Stimulated activated CD4-positive, alpha-beta T cell treated with anti-CD3 and anti-CD28 coated beads, Interleukin-1b, Interleukin-23, amount 100 ng/mL, for 1 hour (primary cell): ENCODE measurements at places on chromosomes 13 and 19.

GRCh38 chr19:48539503-48540096 is 12.4 kb upstream of the SULT2B1 start:
- no peak for DNase-seq

GRCh38 chr13:26895808-26896466 is 135.4 kb upstream of the GPR12 start:
- no peak for DNase-seq

- DNase-seq: no peak
Observed at GRCh38 chr19:44955505-44956439, 592 bp downstream of the CLPTM1 start.

GRCh38 chr13:73981595-73981994 is 152.6 kb downstream of the KLF12 start:
- no peak for DNase-seq

DNA sequence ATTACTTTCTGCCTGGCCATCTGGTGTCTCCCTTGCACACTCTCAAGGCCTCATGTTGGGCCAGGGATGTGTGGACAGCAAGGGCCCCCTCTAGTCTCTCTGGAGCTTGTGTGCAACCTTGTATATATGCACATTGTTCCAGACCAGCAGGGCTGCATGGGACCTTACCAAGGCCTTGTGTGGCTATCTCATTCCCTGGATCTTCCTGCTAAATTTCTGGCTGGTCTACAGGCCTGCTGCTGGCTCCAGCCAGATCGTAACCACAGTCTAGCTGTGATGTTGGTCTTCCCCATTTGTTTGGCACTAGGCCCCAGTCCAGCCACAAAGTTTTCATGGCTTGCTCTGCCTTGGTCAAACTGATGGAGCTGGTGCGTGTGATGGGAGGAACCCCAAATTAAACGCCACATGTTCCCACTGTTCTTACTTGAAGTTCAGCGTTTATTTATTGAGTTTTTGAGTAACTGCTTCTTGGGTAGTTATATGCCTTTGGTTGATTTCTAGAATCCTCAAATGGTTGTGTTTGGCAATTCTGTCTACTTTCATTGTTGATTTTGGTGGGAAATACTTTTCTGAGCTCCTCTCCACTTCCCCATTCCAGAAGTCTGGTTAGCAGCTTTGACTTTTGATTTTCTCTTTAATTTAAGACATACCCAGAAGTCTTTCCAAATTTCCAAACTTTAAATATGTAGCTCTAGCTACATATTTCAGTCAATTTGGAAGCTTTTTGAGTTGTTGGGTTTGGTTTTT is 56.4 kb downstream of the SIPA1L3 start:
- no peak for DNase-seq

- DNase-seq: no peak
Observed at GRCh38 chr13:78632996-78633395, 26.0 kb downstream of the OBI1 start.

GRCh38 chr13:100954430-100955305 is 280.1 kb upstream of the TMTC4 start:
- no peak for DNase-seq

GRCh38 chr19:42168206-42168605 is 36.0 kb upstream of the POU2F2 start:
- DNase-seq: no peak

- no peak for DNase-seq
Observed at GRCh38 chr13:70568571-70568970, 460.3 kb upstream of the KLHL1 start.

DNA sequence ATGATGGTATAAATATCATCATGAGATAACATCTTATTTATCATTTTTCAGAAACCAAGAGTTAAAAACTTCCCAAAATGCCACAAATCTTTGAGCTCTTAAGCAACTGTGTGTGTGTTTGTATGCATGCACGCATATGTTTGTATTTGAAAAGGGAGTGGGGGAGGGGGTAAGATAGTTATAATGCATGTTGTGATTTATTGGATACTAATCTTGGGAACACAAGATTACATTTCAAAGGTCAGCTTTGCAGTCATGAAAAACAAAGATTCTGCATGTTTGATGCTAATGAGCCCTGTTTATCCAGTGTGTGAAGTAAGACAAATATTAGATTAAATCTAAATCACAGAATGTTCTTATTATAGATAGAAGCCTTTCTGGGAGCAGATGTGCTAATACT is 355.9 kb downstream of the DCT start:
- DNase-seq: no peak

- DNase-seq: no peak
Observed at GRCh38 chr13:67071918-67072598, 158.1 kb downstream of the PCDH9 start.
